Stimulated activated CD4-positive, alpha-beta T cell treated with anti-CD3 and anti-CD28 coated beads, Interleukin-12 subunit alpha, Interleukin-12 subunit beta, amount 100 ng/mL, for 48 hours (primary cell): ENCODE measurements at places on chromosomes 5 and 9.
A peak's percentile ranks its signal among the peaks of the same experiment; 100 is the strongest.

DNA sequence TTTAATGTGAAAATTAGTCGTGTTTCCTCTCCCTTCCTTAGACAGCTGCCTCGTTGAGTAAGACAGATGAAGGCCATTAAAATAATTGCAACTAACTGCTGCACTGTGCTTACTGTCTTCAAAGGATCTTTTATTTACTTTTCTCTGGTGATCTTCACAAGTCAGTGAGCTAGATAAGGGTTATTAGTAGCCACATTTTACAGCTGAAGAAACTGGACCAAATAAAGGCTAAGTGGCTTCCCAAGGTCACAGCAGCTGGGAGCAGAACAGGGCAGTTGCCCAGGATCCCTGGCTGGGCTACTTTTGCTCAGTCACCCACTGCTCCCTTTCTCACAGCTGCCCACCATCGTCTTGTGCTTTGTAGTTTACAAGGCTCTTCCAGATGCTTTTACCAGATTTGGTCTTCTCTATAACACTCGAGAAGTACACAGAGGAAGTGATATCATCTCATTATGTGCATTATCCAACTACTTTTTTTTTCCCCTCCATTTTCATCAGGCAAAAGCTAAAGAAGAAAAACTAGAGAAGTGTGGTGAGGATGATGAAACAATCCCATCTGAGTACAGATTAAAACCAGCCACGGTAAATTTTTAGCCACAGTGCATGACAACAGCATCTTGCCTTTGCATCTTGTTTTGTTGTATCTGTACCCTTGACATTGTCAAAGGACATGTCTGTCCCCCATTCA, 61.8 kb downstream of the ERAP1 start:
- DNase-seq: no peak

DNA sequence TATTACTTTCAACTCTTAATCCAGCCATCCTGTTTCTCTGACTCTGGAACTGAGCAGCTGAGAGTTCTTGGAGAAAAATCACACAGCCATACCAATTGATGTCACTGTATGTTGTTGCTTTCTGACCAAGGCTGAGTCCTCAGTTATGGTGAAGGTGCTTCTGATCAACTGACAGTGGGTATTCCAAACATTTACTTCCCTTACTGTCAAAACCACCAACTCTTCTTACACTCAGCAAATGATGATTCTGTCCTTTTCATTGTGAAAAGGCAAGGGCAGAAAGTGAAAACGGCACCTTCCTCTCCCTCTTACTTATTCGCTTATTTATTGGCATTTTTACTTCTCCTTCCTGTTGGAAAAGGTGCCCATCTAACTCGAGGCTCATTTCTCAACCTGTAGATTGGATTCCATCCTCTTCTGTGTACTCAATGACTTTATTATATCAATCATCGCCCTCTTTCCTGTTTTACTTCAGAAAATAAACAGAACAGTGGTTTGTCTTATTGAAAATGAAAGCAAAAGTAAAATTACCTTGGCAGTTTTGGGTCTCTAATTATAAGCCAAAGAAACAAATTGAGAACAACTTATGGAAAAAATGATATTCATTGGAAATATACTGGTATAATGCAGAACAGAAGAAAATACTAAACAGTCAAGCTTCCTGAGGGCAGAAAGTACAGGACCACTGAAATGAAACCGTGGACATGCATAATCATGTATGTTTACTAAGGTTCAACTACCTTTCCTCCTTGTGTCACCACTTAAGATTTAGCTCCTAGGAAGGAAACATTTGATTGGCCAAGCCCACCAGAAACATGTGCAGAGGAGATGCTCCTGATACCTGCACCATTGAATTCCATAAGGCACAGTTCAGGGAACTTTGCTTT, 104.5 kb upstream of the CHD1 start:
- DNase-seq: no peak

GRCh38 chr9:32350682-32351081, 33.8 kb upstream of the ACO1 start:
- no peak for DNase-seq

GRCh38 chr9:7892975-7893374, 93.4 kb upstream of the DMAC1 start:
- DNase-seq: no peak

- DNase-seq: no peak
Observed at GRCh38 chr5:131671409-131671808, 36.4 kb upstream of the RAPGEF6 start.

DNA sequence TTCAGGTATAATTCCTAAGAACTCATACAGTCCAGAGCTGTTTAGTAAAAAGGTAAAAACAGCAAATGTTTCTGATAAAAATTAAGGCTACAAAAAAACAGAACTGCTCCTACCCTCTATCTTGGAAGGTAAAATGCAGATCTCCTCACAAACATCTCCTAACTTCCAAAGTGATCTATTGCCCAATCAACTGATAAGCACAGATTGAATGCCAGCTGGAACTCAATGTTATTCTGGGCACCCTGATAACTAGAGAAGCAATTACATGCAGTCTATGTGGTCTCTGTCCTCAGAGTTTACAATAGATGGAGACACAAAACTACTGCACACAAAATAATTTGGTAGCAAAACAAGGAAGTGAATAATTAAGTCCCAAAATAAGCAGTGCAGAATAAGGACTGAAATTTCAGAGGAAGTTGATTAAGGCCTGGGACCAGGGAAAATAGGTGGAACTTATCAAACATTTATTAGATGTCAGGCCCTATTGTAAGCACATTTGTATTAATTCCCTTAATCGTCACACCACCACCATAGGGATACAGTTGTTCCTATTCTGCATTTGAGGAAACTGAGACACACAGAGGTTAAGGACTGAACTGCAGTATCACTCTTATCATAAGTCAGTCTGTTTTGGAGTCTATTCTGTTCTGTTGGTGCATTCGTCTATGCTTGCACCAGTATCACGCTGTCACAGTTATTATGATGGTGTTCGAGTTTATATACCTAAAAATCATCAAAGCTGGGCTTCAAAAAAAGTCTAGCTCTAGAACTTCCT, 102.2 kb upstream of the TARS1 start:
- DNase-seq: no peak

GRCh38 chr9:35903049-35903448, 3.0 kb upstream of the HRCT1 start:
- DNase-seq: peak; percentile 47

DNA sequence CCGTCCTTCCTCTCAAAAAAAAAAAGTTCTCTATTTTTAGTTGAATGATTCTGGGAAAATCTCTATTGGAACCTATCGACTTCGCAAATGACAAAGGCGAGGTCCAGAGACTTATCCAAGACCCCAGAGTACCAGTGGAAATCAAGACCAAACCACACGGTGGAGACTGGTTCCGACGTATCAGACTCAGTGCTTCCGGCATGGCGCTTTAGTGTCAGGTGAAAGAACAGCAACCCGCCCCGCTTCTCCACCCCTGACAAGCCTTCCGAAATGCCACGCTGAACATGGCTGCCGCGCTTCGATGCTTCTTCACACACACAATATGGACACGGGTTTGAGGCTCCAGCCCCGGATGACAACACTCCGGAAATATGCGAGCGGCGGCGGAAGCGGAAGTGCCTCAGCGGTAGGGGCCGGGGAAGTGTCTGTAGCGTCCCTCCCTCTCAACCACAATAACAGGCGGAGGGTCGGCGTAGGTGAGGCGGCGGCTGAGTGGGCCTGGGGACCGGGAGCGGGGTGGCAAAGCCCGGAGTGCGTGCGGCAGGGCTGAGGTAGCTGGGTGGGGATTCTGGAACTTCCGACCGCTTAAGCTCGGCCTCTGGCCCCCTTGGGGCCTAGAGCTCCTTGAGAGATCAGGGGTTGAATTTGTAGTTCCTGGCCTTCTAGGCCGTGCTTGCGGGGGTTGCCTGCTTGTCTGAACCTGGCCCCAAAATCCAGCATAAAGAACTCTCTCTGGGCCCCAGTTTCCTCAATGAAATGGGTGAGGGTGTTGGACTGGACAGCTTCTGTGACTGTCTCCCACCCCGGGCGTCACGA, at the start of gene FBXO38:
FBXO38 (plus strand) TSS at position 395 of the 816 bp plus-strand sequence. CDS start 10,819 bp downstream, outside the sequence.
- peak; percentile 94 for DNase-seq
